Chondrocyte (in vitro differentiated cells): ENCODE measurements at places on chromosomes 6 and 20.

DNA sequence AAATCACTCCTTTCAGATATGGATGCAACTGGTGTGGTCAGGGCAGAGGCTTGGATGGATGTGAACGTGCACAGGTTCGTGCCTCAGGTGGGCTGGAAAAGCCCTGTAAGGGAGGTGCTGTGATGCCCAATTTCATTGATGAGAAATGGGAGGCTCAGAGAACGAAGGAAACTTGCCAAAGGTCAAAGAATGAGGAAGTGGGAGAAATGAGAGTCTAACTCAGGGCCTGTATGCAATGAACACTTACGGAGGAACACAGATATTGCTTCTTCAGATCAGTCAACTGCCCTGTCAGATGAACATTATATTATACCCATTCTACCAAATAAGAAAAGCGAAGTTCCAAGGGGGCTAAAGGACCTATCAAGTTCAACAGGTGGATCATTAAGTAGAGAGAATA is 134.7 kb downstream of the RCAN2 start:
- no peak for DNase-seq

DNA sequence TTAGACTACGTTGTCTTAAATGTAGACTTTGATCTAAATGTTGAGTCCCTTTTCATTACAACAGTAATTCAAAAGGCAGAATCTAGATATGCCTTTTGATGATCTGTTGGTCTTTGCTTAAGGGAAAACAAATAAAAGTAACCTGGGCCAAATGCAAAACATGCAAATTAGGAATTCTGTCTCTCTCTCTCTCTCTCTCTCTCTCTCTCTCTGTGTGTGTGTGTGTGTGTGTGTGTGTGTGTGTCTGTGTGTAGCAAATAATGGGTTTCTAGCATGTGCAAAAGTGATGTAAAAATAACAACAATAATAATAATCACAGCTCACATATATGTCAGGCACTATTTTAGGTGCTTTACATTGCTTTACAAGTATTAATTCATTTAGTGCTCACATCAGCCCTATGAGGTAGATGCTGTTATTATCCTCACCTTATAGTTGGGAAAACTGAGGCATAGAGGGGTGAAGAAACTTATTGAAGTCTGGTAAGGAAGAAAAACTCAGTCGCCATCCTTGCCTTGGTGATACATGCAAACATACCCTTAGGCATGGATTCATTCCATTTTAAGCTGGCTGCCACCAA is 160.3 kb upstream of the ZNF217 start:
- DNase-seq: no peak

DNA sequence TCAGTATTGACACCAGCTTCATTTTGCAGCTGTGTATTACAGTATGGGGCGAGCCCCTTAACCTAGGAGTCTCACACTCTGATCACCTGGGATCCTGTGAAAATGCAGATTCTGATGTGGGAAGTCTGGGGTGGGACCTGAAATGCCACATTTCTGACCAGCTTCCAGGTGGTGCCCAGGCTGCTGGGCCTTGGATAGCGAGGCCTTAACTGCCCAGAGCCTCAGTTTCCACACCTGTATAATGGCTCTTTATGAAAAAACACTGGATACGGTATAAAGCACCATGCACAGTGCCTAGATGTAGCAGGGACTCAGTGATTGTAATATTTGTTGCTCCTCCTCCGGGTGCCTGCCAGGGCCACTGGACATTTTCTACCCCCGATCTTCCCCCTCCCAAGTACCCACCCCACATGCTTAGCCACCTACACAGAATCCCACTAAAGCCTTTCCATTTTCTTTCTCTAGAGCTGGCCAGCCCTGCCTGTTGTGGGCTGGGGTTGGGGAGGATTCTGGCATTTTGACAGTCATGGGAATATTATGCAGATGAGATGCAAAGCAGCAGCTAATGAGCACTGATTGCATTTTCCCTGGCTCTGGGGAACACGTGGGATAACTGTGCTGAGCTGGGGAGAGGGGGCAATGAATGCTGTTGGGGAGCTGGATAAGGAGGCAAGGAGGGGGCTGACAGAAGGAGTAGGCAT is 44.8 kb downstream of the SPDEF start:
- DNase-seq: peak; percentile 1

DNA sequence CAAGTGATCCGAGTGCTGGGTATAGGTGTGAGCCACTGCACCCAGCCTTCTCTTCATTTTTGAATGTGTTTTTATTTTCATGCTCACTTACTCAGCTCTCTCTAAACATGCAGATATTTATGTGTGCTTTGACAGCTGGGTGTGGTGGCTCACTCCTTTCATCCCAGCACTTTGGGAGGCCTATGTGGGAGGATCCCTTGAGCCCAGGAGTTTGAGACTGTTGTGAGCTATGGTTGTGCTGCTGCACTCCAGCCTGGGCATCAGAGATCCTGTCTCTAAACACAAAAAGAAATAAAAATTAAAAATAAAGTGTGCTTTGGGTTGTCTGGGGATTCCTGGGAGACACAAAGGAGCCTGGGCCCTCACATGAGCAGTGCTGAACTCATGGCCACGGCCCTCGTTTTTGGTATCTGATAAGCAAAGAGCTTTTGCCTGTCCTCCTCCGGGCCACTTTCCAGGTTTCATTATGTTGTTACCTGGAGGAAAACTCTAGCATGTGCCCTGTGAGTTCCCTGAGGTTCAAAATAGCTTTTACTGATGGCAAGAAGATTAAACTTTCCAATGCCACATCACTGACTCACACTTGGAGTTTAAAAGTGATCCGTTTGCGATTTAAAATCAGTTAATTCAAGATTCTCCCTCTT is 78.5 kb downstream of the CD164 start:
- DNase-seq: no peak

DNA sequence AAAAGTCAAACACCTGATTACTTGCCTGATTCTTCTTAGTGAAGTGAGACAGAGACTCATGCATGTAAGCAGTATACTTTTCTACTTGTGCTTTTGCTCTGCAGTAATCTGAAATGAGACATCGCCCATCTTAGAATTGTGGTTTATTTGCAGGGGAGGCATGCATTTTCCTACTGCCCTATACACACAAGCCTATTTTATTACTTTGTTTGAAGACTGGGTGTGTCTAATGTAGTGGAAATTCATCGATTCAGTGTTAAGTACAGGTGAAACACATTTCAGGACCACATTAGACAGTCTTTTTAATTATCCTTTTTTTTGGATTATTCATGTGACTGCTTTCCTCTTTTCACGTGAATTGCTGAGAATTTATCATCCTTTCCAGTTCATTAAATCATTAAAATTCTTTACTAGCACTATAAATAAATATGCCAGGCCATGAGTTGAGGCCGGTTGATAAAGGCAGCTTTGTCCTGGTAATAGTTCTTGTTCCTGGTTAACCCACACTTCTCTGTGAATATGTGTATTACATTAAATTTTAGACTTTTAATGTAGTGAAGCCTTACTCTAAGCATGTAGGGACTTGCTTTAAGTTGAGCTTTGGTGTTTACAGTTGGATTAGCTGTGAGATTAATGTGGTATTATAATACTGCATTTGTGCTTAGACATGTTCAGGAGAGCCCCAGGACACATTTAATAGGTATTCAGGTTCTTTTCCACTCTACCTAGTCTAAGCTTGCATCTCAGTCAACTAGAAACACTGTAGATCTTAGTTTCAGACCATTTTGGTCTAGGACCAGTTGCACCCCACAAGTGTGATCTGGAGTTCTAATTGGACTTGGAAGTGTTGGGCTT is 10.8 kb upstream of the BTBD3 start:
- no peak for DNase-seq

GRCh38 chr6:127775371-127775770 is 125.5 kb downstream of the THEMIS start:
- DNase-seq: no peak

DNA sequence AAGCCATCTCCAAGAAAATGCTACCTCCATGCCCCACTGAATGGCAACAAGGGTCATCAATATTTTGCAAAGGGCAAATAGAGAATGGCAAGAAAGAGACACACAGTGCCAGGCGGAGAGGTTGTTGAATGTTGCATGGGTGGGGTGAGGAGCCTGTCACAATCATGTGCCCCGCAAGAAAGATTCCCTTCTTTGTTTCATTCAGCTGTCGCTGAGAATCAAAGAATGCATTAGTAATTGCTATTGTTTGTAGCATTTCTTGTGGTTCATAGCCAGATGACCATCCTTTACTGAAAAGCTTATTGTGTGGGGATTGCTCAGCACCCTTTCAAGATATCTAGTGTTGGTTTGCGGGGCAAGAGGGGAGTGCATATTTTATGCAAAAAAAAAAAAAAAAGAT is 166.5 kb upstream of the QKI start:
- DNase-seq: no peak

- no peak for DNase-seq
These were observed 10.2 kb upstream of the DEFB125 start for GRCh38 chr20:77231-77630.

DNA sequence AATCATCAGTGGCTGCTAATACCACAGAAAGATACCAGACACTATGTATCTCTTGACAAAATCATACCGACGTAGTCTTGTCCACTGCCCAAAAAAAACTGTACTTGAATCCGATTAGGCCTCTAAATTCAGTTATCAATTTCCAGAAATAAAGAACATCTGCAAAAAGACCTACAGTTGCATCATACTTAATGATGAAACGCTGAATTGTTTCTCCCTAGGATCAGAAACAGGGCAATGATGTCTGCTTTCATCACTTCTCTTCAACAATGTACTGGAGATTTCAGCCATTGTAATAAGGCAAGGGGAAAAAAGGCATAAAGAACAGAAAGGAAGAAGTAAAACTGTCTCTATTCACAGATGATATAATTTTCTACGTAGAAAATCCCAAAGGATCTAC is 152.0 kb downstream of the TASP1 start:
- DNase-seq: no peak

GRCh38 chr6:106886081-106886843 is 88.3 kb downstream of the CD24 start:
- DNase-seq: no peak

- DNase-seq: no peak
These were observed 37.1 kb downstream of the OTOR start for GRCh38 chr20:16785226-16785625.

DNA sequence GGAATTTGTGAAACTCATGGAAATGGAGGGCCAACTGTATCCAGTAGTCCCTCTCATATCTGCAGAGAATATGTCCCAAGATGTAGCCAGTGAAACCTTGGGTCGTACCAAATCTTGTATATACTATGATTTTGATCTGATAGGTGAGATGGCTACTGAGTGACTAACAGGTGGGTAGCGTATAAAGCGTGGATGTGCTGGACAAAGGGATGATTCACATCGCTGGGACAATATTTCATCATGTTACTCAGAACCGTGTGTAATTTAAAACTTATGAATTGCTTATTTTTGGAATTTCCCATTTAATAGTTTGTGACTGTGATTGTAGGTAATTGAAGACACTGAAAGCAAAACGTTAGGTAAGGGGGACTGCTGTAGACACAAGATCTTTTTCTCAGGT is 144.1 kb downstream of the SMAP1 start:
- no peak for DNase-seq

GRCh38 chr6:156347246-156347645 is 429.9 kb upstream of the ARID1B start:
- DNase-seq: no peak

DNA sequence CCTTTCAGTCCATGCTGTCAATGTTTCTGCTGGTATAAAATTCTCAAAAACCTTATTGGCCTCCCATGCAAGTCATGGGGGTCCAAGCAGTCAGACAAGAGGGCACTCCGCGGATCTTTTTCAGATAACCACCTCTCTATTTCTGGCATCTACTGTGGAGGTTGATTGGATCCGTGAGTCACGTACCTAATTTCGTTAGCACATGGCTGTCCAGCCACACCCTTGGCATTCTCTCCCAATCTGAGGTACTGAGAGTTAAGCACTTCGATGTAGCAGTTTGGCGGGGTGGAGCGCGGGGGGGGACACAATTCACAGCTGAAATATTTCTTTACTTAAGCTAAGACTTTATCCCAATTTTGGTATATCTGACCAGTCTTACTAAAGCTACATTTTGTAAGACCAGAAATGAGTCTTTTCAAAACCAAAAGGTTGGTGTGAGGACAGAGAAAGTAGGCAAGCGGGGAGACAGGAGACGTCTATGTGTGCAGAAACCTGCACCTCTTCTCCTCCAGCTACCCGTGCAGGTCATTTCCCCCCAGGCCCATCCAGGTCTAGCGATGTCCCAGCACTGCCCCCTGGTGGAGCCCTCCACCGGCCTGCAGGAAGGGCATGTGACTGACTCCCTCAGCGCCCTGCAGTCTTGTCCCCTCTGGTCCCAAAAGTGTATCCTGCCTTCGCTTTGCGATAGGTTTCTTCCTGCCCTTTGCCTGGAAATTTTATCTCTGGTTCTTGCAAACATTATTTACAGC is 113.1 kb downstream of the ADAT2 start:
- DNase-seq: no peak

DNA sequence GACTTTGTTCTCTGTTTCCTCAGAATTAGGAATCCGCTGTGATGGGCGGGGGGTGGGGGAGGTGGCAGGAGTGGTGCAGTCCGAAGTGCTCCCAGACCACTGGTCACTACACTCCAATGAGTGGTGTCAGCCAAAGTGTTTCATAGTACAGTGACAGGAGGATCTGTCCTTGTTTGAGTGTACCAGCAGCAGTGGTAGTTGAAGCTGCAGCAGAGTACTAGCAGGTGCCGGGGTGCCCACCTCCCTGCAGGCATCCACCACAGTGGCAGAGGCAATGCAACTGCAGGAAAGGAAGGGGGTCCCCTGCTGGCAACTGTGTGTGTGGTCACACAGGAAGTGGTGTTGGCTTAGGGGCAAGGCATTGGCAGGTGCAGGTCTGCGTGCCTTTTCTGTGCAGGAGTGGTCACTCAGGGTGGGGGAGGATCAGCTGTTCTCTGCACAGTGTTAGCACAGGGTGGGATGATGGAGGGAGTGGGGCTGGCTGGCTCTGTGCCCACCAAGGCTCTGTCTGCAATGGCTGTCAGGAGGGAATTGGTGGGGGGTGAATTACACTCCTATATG is 9.7 kb downstream of the HLA-DOB start:
- no peak for DNase-seq

DNA sequence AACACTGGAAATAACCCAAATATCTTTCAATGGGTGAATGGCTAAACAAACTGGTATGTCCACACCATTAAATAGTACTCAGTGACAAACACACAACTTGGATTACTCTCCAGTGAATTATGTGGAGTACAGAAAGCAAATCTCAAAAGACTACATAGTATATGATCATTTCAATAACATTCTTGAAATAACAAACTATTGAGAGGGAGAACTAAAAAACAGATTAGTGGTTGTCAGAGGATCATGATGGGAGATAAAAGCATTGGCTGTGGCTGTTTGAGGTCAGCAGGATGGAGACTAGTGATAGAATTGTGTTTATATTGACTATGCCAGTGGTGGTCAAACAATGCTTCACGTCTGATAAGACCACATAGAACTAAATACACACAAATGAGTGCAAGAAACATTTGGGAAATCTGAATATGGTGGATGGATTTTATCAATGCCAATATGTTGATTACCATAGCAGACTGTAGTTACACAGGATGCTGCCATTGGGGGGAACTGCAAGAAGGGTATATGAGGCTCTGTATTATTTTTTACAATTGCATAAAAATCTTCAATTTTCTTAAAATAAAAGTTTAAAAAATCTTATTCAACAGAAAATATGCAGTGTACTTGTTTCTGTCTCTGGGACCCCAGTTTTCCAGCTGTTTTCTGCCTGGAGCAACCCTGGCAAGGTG is 242.0 kb downstream of the TBXT start:
- DNase-seq: no peak

GRCh38 chr6:156776470-156776839 is 723 bp upstream of the ARID1B start:
- DNase-seq: no peak
